Upper lobe of left lung (tissue), 6 donors: ENCODE measurements at places on chromosomes 6 and 20. TPM values are rescaled to one million over a fixed set of nuclear protein-coding genes. Genes with fewer than 3 reads are reported as not detected.

Gene CRYBG1
- total RNA-seq, result 35.1 TPM

Gene PPP1R3D
- total RNA-seq, result 10.0 TPM

Gene BPIFB1
- total RNA-seq, result 37.7 TPM

Gene OOEP
- total RNA-seq, result not detected

Gene PTCRA
- total RNA-seq, result 10.7 TPM

Gene PHACTR3
- 9.5 TPM for total RNA-seq

Gene BIRC7
- 15.0 TPM for total RNA-seq

Gene MUCL3
- 3.0 TPM for total RNA-seq

Gene DZANK1
- 5.9 TPM for total RNA-seq

Gene WFDC8
- total RNA-seq, result not detected

DNA sequence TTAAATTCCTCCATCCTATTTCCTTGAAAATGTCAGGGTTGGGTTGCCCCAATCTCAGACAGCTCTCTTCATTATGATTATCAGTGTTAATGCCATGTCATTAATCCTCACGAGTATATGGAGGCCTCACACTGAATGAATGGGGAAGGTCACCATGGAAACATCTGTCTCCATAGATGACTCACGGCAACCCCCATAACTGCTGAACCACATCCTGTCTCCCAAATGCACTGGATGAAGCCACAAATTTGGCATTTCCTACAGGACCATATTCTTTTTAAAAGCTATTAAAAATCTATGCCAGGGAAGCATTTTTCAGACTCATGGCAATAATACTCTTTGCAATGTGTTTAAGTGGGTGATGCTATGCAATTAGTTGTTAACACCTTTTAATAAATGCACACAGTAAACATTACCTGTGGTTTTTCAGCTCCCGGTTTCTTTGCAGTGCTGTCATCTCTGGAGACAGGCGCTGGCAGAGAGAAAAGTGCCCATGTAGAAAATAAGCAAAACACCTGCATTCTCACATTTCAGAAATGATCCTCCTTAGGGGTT is 80.1 kb upstream of the PTPRK start:
- H3K27ac ChIP-seq, result no peak overlapping the region
- H3K4me1 ChIP-seq, result no peaks in the 10 kb centered on the region
- no peak overlapping the region for H3K4me3 ChIP-seq
- no peaks in the 10 kb centered on the region for H3K27me3 ChIP-seq

- H3K27me3 ChIP-seq, result no peaks in the 10 kb centered on the region
- no peak overlapping the region for H3K4me3 ChIP-seq
- peak overlapping the region; percentile 30 for H3K27ac ChIP-seq
- DNase-seq, result no peak
Observed at GRCh38 chr6:21033084-21033483, 498.8 kb downstream of the CDKAL1 start.

- no peak for DNase-seq
- H3K36me3 ChIP-seq, result no peaks in the 10 kb centered on the region
- H3K27me3 ChIP-seq, result no peaks in the 10 kb centered on the region
Observed at GRCh38 chr6:156925718-156926607, 148.8 kb downstream of the ARID1B start.

DNA sequence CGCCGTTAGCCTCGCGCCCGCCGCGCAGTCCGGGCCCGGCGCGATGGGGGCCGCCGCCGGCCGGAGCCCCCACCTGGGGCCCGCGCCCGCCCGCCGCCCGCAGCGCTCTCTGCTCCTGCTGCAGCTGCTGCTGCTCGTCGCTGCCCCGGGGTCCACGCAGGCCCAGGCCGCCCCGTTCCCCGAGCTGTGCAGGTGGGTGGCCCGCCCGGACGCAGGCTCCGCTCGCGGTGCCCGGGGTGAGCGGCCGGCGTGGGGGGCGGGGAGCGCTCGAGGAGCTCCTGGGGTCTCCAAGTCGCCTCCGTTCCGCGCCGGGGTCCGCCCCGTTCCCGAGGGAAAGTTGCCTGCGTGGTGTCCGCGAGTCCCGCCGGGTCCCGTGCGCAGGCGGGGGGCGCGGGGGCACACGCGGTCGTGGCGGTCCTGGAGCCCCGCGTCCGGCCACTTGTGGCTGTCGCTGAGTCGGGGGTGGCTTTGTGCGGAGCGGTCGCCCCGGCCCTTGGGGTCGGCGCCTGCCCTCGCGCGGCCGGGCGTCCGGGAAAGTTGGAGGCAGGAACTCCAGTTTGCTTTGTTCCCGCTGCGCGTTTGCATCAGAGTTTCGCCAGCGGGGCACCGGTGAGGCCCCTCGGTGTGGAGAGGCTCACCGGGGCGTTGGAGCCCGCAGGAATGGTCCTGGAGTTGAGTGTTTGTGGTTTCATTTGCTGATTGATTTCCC is 476 bp downstream of the IGF2R start:
- H3K27ac ChIP-seq, result peak overlapping the region; percentile 97
- DNase-seq, result peak; percentile 47
- no peaks in the 10 kb centered on the region for H3K36me3 ChIP-seq
- H3K4me3 ChIP-seq, result peak overlapping the region; percentile 97
- H3K4me1 ChIP-seq, result peaks cover 42% of the 10 kb centered on the region

GRCh38 chr6:95648636-95649035 is 71.3 kb downstream of the MANEA start:
- H3K4me1 ChIP-seq, result no peaks in the 10 kb centered on the region
- H3K27ac ChIP-seq, result no peak overlapping the region
- no peaks in the 10 kb centered on the region for H3K27me3 ChIP-seq
- H3K4me3 ChIP-seq, result no peak overlapping the region

- H3K27ac ChIP-seq, result no peak overlapping the region
- DNase-seq, result no peak
- H3K36me3 ChIP-seq, result no peaks in the 10 kb centered on the region
- H3K4me1 ChIP-seq, result peaks cover 17% of the 10 kb centered on the region
- no peaks in the 10 kb centered on the region for H3K27me3 ChIP-seq
Observed at GRCh38 chr6:14359438-14359837, 241.9 kb downstream of the CD83 start.

DNA sequence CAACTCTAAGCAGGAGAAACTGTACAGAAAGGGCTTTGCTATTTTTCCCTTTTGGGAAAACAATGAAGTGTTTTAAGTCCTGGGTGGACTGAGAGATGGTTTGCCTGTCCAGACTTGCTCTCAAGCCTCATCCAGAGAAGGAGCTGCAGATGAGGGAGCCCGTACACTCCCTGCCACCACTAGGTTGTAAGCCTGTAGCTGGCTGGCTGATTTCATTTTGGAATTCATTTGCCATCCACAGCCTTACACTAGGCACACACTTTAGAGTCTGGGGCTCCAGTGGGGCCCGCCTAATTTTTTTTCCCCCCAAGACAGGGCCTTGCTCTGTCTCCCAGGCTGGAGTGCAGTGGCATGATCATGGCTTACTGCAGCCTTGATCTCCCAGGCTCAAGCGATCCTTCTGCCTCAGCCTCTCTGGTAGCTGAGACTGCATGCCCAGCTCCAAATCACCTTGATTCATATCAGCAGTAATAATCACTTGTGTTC is 28.4 kb downstream of the POFUT1 start:
- DNase-seq, result no peak
- H3K4me3 ChIP-seq, result no peak overlapping the region
- H3K27ac ChIP-seq, result no peak overlapping the region
- peaks cover 16% of the 10 kb centered on the region for H3K4me1 ChIP-seq

GRCh38 chr6:33313709-33314514 is at the start of gene TAPBP:
Gene TAPBP (minus strand): TSS chr6:33314078. CDS start chr6:33314041, 37 bp downstream.
- H3K27me3 ChIP-seq, result no peaks in the 10 kb centered on the region
- peak within 1 kb of the TSS; percentile 78 for H3K4me3 ChIP-seq
- H3K4me1 ChIP-seq, result peaks cover 48% of the 10 kb centered on the region
- peaks cover 34% of the 10 kb centered on the region for H3K36me3 ChIP-seq
- peak; percentile 90 for DNase-seq

DNA sequence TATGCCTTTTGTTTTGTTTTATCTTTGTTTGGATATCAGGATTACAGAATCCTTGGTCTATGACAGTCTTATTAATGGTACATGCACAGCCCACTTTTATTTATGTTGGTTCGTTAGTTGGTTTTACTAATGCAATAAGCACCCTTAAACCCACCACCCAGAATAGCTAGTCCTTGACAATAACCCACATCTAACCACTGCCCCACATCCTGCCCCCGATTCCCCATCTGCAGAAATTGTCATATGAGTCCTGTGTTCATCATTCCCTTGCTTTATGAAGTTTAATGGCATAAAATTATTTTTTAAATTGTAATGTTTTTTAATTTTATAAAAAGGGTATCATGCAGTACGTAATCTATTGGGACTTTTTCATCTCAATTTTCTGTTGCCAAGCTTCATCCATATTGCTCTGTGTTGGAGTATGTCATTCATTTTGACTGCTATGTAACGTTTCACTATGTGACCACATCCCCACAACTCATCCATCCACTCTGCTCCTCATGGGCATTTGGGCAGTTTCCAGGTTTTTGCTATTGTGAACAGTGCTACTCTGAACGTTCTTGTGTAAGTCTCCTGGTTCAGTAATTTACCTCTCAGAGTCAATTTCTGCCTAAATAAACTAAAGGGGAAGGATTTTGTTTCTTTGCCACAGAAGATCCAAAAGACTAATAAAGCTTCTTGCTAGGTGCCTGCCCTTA is 150.4 kb downstream of the MRPL14 start:
- H3K4me3 ChIP-seq, result no peak overlapping the region
- peak; percentile 8 for DNase-seq
- peaks cover 24% of the 10 kb centered on the region for H3K4me1 ChIP-seq
- H3K27me3 ChIP-seq, result no peaks in the 10 kb centered on the region
- no peaks in the 10 kb centered on the region for H3K36me3 ChIP-seq
- no peak overlapping the region for H3K27ac ChIP-seq

DNA sequence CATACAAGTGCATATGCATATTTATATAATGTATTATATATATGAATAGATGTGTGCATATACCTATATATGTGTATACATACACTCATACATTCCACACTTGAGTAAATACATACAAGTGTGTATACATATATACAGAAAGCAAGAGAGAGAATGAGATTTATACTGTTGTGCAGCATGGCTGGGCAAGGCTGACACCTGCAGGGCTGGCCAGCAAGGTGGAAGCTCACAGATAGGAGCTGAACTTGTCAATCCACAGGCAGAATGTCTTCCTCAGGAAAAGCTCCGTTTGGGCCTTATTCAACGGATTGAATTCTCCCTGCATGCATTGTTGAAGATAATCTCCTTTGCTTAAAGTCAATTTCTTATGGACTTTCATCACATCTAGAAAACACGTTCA is 256.7 kb downstream of the ZNF217 start:
- H3K4me3 ChIP-seq, result no peak overlapping the region
- H3K27me3 ChIP-seq, result no peaks in the 10 kb centered on the region
- H3K27ac ChIP-seq, result no peak overlapping the region
- no peak for DNase-seq

DNA sequence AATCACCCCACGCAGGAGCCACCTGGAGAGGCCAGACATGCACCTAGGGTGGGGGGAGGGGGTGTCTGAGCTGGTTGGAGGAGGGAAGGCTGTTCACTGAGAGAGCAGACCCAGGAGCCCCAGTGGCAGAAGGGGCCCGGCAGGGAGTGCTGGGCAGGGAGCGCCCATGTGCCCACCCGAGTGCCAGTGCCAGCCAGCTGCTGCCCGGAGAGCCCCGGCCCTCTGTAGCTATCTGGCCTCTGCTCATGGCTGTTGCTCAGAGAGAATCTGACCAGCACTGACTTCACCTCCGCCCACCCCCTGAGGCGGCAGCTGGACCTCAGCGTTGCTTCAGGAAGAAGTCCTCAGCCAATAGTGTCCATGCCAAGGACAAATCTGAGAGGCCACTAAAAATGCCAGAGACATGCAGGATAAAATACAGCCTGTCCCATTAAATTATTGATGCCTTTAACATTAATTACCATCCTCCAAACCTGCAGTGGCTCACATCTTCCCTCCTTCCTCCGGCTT is 22.8 kb downstream of the SLC17A9 start:
- peaks cover 8% of the 10 kb centered on the region for H3K4me1 ChIP-seq
- H3K27ac ChIP-seq, result no peak overlapping the region
- no peak for DNase-seq
- no peaks in the 10 kb centered on the region for H3K36me3 ChIP-seq
- peaks cover 41% of the 10 kb centered on the region for H3K27me3 ChIP-seq
- no peak overlapping the region for H3K4me3 ChIP-seq

GRCh38 chr6:96811670-96812069 is 25.6 kb downstream of the GPR63 start:
- H3K4me3 ChIP-seq, result no peak overlapping the region
- no peaks in the 10 kb centered on the region for H3K27me3 ChIP-seq
- H3K36me3 ChIP-seq, result no peaks in the 10 kb centered on the region
- H3K4me1 ChIP-seq, result peaks cover 3% of the 10 kb centered on the region

DNA sequence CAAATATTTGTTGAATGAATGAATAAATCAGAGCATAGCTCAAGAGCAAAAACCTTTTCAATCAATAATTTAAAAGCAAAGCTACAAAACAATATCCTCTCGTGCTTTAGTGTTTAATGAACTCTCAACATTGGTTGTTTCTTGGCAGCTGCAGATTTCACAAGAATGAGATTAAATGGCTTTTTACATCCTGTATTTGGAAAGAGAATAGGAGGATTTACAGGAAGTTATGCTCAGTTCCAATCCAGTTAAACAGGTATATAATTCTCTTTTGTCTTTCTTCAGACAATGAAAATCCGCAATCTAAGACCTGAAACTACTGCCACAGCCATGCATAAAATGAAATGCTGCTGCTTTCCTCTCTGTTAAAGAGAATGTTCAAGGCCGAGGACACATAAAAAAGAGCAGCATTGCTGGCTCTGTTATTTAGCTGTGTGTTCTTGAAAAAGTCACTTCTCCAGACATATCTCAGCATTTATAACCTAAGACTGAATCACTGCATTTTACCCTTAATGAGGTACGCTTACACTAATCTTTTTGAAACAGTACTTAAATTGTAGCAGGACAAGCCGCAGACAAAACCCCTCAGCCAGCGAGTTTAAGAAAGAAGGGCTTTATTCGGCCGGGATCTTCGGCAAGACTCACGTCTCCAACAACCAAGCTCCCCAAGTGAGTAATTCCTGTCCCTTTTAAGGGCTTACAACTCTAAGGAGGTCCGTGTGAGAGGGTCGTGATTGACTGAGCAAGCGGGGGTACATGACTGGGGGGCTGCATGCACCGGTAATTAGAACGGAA is 3.6 kb downstream of the C6orf52 start:
- no peak overlapping the region for H3K4me3 ChIP-seq
- DNase-seq, result no peak
- no peaks in the 10 kb centered on the region for H3K36me3 ChIP-seq
- H3K4me1 ChIP-seq, result peaks cover 23% of the 10 kb centered on the region
- no peaks in the 10 kb centered on the region for H3K27me3 ChIP-seq
- peak overlapping the region; percentile 15 for H3K27ac ChIP-seq
